Activated CD8-positive, alpha-beta memory T cell treated with anti-CD3 and anti-CD28 coated beads for 24 hours (primary cell): ENCODE measurements at places on chromosomes 4 and X.

DNA sequence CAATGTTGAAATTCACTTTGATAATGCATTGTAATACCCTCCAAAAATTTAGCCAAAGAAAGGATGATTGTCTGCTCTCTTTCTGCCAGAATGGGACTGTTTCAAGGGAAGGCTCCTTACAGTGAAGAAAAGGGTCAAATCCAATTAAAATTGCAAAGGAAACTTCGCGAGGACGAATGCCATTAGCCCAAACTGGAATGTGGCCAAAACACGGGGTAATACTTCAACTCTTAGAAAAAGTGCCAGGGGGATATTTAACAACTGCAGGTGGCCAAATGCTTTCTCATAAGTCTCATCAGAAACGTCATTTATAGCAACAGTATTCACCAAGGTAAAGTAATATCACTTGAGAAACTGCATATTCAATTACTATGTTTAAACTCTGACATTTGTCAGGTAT, 29.0 kb downstream of the NKX3-2 start:
- DNase-seq = no peak

DNA sequence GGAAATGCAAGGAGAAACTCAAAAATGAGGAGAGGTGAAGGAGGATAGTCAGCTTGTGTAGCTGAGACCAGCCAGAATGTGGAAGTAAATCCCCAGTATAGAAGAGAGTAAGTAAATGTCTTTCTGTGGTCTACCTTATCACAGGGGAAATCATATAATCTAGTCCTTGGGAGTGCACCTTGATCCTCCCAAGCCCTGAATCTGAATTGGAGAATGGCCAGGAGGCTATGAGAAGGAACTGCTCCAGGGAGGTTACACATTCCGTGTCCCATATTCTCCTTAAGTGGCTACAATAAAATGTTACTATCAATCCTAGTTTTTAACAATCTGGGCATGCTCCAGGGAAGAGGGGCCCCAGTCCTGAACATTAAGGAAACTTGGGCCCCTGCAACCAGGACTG, 10.8 kb downstream of the AGTR2 start:
- DNase-seq = no peak

DNA sequence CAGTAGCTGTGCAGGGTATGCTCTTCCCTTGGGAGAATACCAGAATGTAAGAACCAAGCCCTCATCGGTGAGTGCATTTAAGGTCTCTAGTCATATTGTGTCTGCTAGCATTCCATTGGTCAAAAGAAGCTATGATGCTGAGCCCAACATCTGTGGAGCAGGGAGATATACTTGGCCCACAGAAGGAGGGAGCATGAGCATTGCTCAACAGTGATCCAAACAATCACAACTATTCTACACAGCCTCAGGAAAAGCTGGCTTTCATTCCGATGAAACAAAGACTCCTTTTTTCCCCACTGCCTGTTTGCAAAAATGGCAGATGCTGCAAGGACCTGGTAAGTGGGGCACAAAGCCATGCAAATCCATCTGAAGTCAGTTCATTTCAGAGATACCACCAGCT, 80.6 kb upstream of the DHX15 start:
- DNase-seq = no peak

GRCh38 chr4:141340458-141340857, 119.8 kb downstream of the ZNF330 start:
- DNase-seq = no peak

- DNase-seq = no peak
Measured at GRCh38 chr4:80062527-80062926, 10.5 kb downstream of the ANTXR2 start.

- no peak for DNase-seq
Measured at GRCh38 chr4:182306792-182307507, 63.7 kb downstream of the TENM3 start.

DNA sequence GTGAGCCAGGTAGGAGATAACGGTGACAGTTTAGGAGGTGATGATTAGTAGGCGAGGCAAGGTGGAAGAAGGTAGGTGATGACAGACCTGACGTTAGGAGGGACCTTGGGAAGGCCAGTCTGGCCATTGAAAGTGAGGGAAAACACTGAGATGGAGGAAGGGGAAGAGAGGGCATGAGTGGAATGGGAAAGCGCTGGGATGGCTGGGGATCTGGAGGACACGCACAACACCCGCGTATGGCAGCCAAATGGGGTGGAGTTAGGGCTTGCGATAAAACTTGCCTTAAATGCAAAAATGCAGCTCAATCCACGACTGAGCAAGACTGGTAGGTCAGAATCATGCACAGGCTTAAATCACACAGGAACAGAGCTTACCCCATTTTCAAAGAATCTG, 605 bp upstream of the CDKL2 start:
- no peak for DNase-seq

DNA sequence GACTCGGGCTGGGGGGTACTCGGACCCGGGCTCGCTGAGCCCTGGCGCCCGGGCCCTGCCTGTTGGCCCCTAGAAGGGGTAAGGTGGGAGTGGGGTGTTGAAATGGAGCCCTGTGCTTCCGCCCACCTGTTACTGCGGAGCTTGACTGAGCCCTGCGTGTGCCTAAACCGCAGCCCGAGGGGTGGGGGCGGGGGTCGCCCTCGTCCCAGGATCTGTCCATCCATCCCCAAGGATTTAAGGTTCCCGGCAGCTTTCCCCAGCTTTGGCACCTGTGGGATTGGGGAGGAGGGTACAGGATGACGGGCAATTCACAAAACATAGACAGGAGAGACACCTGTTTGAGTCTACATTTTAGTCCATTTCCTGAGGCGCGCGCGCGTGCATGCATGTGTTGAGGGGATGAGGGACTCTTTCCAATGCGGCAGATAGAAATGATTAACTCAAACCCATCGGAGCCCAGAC, 779 bp downstream of the GABRQ start:
- DNase-seq = no peak

- DNase-seq = no peak
Measured at GRCh38 chrX:43589735-43590134, 66.4 kb upstream of the MAOA start.

- DNase-seq = no peak
Measured at GRCh38 chrX:103549916-103550315, 30.6 kb upstream of the RAB40A start.

- DNase-seq = no peak
Measured at GRCh38 chrX:66833426-66833825, 194.5 kb upstream of the EDA2R start.

DNA sequence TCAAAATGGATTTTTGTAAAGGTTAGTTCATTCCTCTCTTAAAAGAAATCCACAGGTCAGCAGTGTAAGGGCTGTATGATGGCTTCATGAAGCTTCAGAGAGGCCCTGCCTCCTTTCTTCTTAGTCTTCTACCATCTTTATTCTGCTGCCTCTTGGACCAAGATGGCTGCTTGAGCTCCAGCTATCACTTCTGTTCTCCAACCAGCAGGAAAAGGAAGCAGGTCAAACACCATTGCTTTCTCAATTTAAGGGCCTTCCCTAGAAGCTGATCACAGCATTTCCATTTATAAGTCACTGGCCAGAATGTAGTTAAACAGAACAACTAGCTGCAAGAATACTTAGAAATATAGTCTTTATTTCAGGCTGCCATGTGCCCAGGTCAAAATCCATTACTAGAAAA, 336.8 kb upstream of the KLF3 start:
- DNase-seq = no peak

GRCh38 chrX:3407781-3408180, 61.3 kb upstream of the MXRA5 start:
- no peak for DNase-seq

DNA sequence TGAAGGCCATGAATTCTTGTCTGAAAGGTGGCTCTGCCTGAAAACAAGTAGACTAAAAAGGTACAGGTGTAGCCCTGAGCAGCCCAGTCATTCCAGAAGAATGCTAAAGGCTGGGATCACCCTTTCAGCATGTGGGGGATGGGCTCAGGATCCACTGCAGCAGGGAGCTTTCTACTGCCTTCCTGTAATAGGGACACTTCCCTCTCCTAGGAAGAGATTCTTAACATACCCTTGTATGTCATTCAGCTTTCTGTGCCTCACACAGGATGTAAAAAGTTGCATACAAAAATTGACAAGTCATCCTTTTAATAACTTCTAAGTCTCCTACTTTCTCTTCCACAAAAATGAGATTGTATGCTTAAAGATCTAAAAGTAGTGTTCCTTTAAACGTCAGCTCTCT, 123.3 kb downstream of the ZNF518B start:
- DNase-seq = no peak

DNA sequence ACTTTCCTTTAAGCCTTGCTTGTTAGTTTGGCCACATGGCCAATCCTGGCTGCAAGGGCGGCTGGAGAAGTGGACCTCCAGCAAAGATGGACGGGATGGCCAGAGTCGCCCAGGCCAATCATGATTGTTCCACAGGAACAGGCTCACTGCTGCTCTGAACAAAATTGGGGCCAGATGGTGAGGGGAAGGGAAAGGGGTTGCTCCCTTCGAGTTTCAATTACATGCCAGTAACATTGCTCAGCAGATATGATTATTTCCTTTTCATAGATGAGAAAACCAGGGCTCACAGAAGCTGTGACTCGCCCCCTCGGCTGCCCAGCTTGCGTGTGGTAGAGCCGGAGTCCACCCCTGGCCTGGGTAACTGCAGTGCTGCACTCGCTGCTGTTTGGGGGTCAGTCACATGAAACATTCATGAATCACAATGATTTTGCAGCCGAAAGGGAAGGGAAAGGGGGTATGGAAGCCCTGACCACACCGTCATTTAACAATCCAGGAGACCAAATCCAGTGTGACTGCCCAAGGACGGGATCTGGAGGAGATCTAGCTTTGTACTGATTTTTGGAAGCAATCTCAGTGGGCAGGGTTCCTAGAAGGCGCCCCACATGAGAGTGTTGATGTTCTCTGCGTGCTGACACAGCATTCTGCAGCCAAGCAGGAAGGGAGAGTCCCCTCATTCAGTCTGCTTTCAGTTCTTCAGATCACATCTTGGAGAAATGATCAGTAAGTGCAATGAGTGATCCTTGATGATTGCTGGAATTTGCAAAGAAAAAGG, 77.3 kb upstream of the MSX1 start:
- DNase-seq = no peak

DNA sequence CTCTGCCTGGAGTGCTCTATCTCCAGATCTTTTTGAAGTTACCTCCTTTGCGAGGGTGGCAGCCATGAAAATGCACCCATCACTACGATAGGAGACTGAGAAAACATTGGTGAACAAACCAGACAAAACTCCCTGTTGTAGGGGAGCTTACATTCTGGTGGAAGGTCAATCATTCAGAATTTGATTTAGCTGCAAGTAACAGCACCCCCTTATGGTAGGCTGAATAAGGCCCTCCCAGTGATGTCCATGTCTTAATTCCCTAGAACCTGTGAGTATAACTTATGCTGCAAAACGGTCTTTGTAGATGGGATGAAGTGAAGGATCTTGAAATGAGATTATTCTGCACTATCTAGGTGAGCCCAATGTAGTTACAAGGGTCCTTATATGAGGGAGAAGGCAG, 5.6 kb upstream of the TEC start:
- DNase-seq = no peak

- no peak for DNase-seq
Measured at GRCh38 chr4:128516301-128516969, 228.8 kb upstream of the PGRMC2 start.

- no peak for DNase-seq
Measured at GRCh38 chr4:175090116-175090515, 172.0 kb downstream of the ADAM29 start.

GRCh38 chrX:144681501-144681900, 565.8 kb upstream of the SPANXN1 start:
- no peak for DNase-seq

DNA sequence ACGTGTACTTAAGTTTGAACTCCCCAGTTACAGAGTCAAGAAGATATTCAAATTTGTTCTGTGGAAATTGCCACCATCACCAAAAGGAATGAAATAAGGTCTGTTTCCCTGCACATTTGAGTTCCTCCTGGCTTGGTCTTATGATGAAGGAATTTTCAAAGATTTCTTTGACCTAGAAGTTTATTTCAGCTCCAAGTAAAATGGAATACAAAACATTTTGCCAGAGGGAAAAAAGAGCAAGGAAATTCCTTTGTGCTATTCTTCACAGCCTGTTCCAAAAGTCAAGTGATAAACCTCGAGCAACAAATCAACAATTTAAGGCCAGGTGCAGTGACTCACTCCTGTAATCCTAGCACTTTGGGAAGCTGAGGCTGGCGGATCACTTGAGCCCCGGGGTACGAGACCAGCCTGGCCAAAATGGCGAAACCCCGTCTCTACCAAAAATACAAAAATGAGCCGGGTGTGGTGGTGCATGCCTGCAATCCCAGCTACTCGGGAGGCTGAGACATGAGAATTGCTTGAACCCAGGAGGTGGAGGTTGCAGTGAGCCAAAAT, 3.4 kb downstream of the NKRF start:
- DNase-seq = no peak

- peak; percentile 90 for DNase-seq
Measured at GRCh38 chrX:131792789-131793462, 230.2 kb upstream of the STK26 start.

DNA sequence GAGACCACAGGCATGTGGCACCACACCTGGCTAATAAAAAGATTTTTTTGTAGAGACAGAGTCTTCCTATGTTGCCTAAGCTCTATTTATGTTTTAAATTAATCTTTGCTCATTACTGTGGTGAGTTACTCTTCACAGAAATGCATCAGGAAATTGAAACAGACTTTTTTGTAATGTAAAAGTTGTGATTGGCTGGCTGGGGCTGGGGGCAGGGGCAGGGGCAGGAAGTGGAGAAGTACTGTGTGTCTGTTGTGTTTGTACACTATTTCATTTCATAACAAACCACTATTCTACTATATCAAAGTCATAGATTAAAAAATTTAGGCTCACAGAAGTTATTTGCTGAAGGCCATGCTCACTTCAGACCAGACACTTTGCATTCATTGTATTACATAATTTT, 19.1 kb upstream of the ABRAXAS1 start:
- no peak for DNase-seq

GRCh38 chrX:132491191-132491590, 2.4 kb upstream of the MBNL3 start:
- DNase-seq = no peak

DNA sequence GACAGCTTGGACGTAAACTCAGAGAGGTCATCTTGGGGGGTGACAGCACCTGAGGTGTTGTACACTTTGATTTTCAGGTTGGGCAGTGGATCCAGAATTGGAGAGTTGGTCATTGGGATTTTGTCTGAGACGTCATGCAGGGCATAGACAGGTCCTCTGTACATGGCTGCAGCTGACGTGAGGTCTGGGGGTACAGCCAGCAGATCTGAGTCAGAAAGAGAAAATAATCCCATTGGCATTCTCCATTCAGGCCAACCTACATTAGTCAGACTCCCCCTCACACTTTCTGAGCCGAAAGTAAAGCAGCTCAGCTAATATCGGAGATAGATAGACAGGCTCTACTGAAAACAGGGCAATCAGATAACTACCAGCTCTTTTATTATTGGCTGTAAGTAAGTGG, 329.7 kb downstream of the UNC5C start:
- no peak for DNase-seq

DNA sequence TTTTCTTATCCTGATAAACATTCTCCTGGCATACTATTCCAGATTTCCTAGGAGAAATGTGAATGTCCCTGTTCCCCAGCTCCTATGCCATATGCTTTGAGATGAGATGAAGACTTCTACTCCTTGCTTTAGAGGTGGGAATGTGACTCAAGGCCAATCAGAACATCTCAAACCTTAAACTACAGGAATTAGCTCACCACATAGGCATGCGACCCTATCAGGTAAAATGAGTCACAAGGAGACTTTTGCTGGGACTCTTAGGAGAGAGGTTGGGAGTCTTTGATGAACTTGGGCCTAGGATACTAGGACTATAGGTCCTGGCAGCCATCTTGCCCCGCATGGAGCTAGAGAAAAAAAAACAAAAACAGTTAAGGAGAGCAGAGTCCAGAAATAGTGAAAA, 5.8 kb upstream of the USO1 start:
- no peak for DNase-seq

- DNase-seq = no peak
Measured at GRCh38 chr4:144178414-144178813, 37.9 kb upstream of the GYPA start.
